Panc1 (cell line): ENCODE measurements at places on chromosomes 2 and 18.

DNA sequence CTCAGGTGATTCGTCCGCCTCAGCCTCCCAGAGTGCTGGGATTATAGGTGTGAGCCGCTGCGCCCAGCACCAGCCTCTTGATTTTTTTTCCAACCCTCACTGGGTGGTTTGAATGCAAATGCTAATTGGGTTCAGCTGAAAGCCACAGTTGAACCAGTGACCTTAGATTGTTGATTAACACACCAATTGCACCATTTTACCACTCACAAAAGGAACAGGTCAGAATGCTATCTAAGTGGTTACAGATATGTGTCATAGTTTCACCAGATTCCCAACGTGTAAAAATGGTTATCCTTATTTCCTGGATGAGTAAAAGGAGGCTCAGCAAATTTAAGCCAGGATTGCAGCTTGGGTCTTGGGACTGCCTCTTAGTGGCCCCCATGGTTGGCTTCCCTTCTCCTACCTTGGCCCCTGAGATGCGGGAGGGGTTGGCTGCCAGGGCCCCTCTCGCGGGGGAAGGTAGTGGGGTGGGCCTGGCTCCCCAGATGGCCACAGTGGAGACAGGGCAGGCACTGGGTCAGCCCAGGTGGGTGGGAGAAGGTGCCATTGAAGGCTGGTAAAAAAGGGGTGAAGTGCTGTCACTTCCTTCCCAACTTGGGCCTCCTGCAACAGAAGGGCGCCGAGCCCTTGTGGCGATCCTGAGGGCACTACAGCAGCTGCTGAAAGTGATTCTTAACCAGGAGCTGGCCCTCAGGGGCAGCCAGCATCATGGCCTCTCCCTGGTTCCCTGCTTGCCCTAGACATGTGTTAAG lies 164.9 kb upstream of the HAAO start:
- DNase-seq, result no peak

- DNase-seq, result no peak
Observed at GRCh38 chr2:62939735-62940491, 110.7 kb upstream of the OTX1 start.

DNA sequence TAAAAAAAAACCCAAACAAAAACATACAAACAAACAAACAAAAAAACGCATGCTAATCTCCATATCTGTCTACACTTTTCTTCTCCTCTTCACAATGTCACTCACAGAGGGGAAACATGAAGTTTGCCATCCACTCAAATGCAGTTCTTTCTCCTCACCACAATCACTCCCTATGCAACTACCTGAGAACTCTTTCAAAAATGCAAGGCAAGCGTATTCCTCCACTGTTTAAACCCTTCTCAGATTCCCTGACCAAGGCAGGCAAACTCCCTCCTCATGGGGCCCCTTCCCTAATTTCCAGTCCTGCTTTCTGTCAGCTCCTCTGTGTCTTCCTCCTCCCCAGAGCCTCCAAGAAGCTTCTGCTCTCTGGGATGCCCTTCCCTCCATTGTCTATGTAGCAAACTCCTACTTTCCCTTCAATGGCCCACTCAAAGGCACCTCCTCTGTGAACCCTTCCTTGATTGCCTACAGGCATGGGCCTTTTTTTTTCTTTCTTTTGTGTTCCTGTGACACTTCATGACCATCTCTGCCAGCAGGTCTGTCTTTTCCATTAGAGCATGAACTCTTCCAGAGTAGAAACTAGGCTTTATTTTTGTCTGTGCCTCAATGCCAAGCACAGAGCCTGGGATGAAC lies 143.8 kb upstream of the SLC1A4 start:
- no peak for DNase-seq

GRCh38 chr18:11850821-11851145 lies 430 bp upstream of the CHMP1B start:
- no peak for DNase-seq

DNA sequence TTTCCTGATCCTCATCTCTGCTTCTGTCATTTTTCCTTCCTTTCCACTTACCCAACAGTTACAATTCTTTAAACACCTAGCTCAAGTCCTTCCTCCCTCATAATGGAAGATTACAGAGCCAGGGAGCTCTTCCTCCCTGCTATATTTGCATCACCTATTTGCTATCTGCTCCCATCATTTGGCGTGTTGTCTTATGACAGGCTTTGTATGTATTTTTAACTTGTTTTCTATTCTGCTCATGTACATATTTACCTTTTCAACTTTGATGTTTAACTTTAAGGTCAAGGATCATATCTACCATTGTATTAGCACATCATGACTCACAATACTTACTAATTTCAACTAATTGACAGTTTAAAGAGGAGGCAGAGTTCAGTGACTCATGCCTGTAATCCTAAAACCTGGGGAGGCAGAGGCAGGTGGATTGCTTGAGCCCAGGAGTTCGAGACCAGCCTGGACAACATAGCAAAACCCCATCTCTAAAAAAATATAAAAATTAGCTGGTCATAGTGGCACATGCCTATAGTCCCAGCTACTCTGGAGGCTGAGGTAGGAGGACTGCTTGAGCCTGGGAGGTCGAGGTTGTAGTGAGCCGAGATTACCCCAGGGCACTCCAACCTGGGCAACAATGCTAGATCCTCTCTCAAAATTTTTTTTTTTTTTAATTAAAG lies 308.0 kb upstream of the STON1 start:
- peak; percentile 92 for DNase-seq
